ENCODE measurements at places on chromosomes 4 and X.

DNA sequence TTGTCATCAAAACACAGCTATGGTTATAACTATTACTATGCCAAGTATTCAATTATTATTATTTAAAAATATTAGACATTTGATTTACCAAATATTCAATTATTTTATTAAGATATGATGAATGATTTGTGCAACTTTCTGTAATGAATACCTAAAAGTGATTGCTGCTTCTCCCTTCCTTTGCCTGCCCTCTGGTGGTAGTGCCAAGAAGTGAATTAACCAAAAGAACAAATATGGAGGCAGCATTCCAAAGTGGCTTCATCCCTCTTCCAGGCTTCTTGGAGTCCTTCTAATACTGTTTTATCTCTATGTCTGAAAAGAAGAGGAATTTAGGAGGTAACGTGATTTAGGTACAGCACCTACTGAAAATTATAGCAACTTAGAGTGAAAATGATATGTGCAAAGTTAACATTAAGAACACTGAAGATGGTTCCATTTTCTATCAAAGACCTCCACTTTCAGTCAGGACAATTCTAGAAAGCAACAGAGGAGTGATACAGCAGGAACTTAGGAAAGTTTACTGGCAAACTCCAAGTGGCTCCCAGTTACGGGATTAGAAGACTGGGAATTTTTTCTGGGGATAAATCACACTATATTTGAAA, 43.0 kb downstream of the ENPEP start:
- peak; percentile 28 for DNase-seq

- no peak for DNase-seq
These were observed 975.7 kb upstream of the PABPC4L start for GRCh38 chr4:135177321-135177720.

DNA sequence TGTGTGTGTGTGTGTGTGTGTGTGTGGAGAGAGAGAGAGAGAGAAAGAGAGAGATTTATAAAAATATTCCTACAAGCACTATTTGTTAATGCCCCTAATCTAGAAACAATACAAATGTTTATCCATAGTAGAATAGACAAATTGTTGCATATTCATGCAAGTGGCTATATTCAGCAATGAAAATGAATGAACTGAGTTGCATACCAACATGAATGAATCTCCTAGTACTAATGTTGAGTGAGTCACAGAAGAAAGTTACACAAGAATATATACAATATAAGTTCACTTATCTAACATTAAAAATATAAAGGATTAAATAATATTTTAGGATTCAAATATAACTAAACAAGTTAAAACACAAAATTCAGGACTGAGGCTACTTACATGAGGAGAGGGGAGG, 456.8 kb upstream of the AMOT start:
- no peak for DNase-seq

- DNase-seq: no peak
These were observed 67.1 kb downstream of the MED28 start for GRCh38 chr4:17681281-17682221.

DNA sequence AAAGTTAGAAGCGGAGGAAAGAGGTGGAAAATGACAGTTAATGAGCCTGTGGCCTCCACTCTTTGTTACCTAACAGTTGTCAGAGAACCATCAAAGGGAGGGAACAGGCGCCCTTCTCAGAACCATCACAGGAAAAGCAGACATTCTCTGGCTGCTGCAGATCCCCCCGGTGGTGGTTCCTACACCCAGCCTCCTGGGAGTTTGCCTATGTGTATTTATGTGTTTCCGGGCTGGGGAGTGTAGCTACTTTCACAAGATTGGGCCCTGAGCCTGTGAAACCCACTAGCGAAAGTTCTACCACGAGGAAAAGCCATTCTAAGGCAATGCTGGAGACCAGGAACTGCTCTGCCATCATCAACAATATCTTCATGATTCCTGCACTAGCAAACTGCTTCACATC, 52.7 kb upstream of the BCOR start:
- DNase-seq: no peak

Data from body of pancreas (tissue), 4 donors.